Right renal cortex interstitium (tissue), 3 donors: ENCODE measurements at places on chromosomes 1 and 21.

GRCh38 chr1:112605633-112606327 lies 13.2 kb downstream of the ST7L start:
- DNase-seq: no peak

- DNase-seq: no peak
Measured at GRCh38 chr1:23496490-23497181, 12.7 kb upstream of the ASAP3 start.

GRCh38 chr1:156658496-156658895 lies 16.6 kb downstream of the BCAN start:
- no peak for DNase-seq

- DNase-seq: no peak
Measured at GRCh38 chr1:83641796-83642443, 357.0 kb downstream of the TTLL7 start.

DNA sequence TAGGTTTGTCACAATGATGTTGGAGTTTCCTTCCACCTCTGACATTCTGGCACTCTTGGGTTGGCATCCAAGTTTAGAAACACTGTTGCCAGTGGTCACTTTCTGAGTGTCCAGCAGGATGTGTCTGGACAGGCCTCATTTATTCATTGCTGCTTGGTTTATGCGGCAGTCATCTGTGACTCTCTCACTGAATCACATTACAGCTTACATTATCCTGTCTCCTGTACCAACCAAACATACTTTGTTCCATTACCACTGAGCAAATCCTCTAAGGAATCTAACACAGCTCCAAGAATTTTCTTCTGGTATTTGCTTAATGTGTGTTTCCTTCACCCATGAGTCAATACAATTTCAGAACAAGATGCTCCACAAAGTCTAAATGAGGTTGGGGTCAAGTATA lies 19.9 kb downstream of the SGIP1 start:
- no peak for DNase-seq

DNA sequence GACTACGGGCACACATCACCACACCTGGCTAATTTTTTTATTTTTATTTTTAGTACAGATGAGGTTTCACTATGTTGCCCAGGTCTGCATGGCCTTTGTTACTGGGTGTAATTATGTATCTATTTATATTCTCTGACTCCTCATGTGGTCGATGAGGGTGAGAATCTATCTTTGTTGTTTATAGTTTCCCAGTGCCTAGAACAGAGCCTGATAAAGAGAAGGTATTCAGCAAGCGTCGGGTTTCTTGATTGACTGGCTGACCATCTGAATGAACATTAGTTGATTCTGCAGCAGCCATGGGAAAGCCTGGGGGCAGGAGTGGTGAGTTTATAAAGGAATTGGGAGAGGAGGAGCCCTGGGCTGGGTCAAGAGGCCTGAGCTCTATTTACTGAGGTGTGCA lies 28.5 kb downstream of the SERINC2 start:
- DNase-seq: no peak

DNA sequence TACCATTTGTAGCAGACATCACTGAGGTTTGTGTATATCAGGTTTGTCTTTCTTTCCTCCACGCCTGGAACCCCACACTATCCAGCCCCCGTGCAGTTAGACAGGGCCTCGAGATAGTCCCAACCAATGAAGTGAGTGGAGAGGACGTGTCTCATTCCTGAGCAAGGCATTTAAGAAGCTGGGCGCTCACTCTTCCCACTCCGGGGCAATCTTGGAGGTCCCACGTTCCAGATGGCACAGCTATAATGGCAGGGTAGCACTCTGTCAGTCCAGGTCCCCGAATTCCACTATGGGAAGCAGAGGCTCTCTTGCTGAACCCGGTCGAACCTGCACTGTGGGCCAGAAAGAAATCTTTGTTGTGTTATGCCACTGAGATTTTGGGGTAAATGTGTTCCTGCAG lies 57.3 kb upstream of the CSF3R start:
- DNase-seq: no peak

GRCh38 chr1:154014154-154014907 lies 23.8 kb downstream of the RPS27 start:
- no peak for DNase-seq

GRCh38 chr1:204659056-204659455 lies 26.5 kb downstream of the LRRN2 start:
- DNase-seq: no peak

GRCh38 chr1:214364786-214365295 lies 83.9 kb downstream of the SMYD2 start:
- no peak for DNase-seq

DNA sequence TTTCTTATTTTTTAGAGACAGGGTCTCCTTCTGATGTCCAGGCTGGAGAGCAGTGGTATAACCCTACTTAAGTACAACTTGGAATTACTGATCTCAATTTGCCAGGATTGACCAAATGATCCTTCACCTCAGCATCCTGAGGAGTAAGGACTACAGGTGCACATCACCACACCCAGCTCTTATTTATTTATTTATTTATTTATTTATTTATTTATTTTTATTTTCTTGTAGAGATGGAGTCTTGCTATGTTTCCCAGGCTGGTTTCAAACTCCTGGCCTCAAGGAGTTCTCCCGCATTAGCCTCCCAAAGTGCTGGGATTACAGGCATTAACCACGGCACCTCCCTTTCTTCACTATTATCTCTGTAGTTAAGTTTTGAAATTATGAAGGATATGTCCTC lies 117.5 kb upstream of the NEGR1 start:
- DNase-seq: no peak

- DNase-seq: no peak
Measured at GRCh38 chr21:44896561-44897286, 23.2 kb upstream of the PTTG1IP start.

- DNase-seq: no peak
Measured at GRCh38 chr1:83970114-83970513, 28.8 kb downstream of the TTLL7 start.

DNA sequence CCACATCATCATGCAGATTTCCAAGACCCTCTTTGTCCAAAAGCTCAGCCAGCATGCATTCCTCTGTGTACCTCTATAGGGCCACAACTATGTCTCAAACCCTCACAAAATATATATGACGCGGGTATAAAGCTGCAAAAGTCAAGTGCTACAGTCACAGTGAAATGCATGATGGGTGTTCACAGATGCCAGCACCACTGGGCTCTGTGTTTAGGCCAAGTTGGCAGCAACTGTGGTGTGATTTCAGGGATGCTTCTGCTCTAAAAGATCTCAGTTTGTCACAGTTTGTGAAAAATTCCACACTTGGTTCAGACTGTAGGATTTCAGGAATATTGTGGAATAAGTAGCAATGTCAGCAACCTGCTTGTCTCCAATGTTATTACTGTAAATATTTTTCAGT lies 23.9 kb upstream of the SELP start:
- no peak for DNase-seq

DNA sequence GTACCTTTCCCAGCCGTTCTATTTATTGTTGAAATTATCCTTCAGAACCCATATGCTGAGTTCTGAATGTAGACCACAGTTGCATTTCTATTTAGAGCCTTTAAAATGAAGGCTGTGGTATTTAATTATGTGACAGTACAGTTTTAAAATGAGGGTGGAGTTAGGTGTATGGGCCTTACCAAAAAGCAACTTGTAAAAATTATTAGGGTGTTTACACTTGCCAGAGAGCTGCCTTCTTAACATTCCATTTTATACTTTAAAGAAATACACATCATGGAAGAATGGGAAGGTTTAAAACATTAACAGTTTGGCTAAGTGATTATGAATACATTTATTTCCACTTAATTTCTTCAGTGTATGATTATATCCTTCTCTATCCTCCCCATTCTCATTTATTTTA lies 75.7 kb downstream of the RASAL2 start:
- DNase-seq: no peak
